ENCODE measurements at places on chromosomes 7 and 10.

- DNase-seq, result no peak
Measured at GRCh38 chr7:134679006-134679405, 32.4 kb downstream of the BPGM start.

- DNase-seq, result no peak
Measured at GRCh38 chr7:142537760-142538159, 211.5 kb upstream of the PRSS1 start.

DNA sequence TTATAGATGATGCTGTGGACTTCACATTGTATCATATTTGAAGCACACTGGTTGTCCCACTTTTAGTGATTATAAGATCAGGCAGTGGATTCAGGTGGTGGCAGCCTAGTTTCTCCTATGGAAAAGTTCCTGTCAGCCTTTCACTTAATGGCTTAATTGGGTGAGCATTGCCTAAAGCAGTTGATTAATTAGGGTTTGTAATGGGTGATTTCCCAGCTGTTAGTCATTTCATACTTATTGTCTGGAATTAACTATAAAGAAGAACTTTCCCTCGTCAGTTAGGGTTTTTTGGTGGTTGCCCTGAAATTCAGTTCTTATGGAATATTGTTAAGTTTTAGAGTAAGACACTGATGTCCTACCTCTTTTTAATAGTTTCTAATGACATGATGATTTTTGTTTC lies 78.8 kb downstream of the SLC25A40 start:
- no peak for DNase-seq

GRCh38 chr10:58574058-58574457 lies 61.4 kb downstream of the BICC1 start:
- DNase-seq, result no peak

- DNase-seq, result no peak
Measured at GRCh38 chr7:11466517-11467105, 365.4 kb downstream of the THSD7A start.
